Activated CD4-positive, alpha-beta memory T cell treated with anti-CD3 and anti-CD28 coated beads, Interleukin-2, amount 10 ng/mL, durations not matched to agents 7 days and 5 days (primary cell): ENCODE measurements at places on chromosomes 12 and 14. TPM values are rescaled to one million over a fixed set of nuclear protein-coding genes. Genes with fewer than 3 reads are reported as not detected.

RTL1 gene
- not detected for total RNA-seq

DNA sequence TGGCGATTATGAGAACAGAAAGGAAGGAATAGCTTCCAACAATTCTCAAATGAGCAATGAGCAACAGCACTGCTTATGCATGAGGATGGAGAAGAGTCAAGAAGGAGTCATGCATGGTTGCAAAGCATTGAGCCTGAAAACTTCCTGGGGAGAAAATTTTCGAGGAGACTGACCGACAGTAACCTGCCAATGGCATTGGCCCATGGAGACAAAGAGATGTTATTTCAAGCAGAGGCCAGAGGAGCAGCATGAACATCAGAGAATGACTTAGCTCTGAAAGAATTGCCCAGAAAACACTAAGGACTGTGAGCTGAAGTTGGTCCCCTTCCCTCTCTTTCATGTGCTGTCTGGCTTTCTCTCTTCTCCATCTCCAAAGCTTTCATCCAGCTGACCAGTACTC is 343.4 kb downstream of the ADAMTS20 start:
- DNase-seq: no peak

GRCh38 chr12:52891044-52891443 is 13.8 kb downstream of the KRT8 start:
- DNase-seq: no peak

DNA sequence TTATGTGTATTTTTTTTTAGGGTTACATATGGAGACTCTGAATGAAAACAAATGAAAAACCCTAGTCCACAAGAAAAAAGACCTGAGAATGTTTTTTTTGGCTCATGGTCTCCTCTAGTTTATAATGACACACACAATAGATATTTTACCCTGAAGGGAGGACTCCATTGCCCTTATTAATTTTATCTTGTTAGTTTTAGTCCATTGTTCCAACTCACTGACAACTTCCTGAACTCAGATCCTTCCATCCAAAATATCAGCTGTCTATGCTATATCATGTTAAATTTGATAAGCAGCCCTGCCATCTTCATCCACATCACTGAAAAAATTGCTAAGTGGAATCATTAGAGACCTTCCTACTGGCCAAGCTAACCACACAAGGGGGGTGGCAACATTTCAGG is 232.1 kb downstream of the MON2 start:
- no peak for DNase-seq

GRCh38 chr12:120944645-120945217 is 33.6 kb upstream of the HNF1A start:
- peak; percentile 67 for DNase-seq

- no peak for DNase-seq
Observed at GRCh38 chr12:121346747-121347146, 5.5 kb downstream of the ANAPC5 start.

- DNase-seq: no peak
Observed at GRCh38 chr12:112627851-112628250, 163.7 kb upstream of the RPH3A start.

GRCh38 chr14:75315144-75315543 is 36.5 kb downstream of the FOS start:
- DNase-seq: no peak

GRCh38 chr12:632102-632696 is 31.0 kb downstream of the NINJ2 start:
- no peak for DNase-seq

DNA sequence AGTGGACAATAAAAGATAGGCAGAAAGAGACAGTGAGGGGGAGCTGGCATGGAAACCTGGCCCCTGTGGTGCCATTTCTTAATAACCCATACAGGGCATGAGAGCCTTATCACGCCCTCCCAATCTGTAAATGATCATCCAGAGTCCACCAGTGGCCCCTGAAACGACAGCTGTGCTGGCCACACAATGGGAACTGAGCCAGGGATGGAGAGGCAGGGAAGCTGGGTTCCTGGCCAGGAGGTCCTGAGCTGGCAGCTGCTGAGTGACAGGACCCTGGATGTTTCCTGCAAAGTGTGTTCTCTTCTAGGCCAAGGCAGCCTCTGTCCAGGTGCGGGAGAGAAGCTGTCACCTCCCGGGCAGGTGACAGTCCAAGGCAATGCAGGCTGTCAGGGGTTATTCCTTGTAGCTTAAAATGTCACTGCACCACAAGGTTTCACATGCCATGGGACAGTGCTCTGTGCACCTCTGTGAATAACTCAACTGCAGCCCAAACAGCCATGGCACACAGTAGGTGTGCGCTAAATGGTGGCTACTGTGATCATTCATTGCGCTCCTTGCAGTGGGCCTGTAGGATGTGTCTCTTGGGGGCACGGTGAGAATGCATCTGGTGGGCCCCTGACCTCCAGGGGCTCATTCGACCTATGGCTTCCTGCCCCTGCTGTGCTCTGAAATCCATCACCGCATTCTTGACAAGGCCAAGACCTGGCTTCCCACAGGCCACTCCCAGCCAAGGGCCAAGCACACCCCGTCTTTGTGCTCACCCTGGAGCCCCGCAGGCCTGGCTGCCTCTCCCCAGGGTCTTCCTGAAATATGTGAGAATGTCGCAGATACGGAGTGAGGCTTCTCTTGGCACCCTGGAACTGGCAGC is 46.3 kb upstream of the BCL11B start:
- no peak for DNase-seq

TUBA1A gene
- 106 TPM for total RNA-seq

AP5M1 gene
- total RNA-seq: 40.6 TPM

GRCh38 chr12:129097451-129097850 is 244.2 kb downstream of the GLT1D1 start:
- DNase-seq: no peak

DNA sequence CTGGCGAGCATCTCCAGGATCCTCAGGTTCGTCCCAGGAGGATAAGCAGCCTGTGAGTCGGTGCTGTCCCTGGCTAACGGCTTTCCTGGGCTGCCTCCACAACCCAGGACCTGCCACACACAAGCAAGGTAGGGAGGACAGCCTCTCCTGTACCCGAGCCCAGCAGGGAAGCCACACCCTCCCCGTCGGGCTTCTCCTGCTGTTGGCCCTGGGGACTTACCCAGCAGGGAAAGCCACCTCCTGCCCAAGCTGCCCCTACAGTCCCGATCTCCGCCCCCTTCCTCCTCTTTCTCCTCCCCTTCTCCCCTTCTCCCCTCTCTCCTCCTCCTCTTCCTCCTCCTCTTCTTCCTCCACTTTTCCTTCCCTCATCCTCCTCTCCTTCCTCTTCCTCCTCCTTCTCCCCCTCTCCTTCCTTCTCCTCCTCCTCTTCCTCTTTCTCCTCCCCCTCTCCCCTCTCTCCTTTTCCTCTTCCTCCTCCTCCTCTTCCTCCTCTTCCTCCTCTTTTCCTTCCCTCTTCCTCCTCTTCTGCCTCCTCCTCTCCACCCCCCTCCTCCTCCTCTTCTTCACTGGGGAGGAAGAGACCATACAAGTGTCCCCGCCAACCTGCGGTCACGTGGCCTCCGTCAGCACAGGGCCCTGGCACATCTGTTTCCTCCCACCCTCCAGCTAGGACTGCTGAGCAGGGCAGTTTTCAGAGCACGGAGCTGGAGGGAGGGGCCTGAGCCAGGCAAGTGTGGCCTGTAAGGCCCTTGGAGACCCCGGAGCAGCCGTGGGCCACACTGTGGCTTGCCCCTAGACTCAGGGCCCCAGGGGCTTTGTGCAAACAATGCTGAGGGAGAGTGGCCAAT is 17.3 kb upstream of the RFLNA start:
- no peak for DNase-seq

CCDC197 gene
- not detected for total RNA-seq
